Heart left ventricle (tissue), 16 donors: ENCODE measurements at places on chromosomes 13 and 19. TPM values are rescaled to one million over a fixed set of nuclear protein-coding genes. Genes with fewer than 3 reads are reported as not detected.

FUZ gene
- total RNA-seq = 26.1 TPM

DNA sequence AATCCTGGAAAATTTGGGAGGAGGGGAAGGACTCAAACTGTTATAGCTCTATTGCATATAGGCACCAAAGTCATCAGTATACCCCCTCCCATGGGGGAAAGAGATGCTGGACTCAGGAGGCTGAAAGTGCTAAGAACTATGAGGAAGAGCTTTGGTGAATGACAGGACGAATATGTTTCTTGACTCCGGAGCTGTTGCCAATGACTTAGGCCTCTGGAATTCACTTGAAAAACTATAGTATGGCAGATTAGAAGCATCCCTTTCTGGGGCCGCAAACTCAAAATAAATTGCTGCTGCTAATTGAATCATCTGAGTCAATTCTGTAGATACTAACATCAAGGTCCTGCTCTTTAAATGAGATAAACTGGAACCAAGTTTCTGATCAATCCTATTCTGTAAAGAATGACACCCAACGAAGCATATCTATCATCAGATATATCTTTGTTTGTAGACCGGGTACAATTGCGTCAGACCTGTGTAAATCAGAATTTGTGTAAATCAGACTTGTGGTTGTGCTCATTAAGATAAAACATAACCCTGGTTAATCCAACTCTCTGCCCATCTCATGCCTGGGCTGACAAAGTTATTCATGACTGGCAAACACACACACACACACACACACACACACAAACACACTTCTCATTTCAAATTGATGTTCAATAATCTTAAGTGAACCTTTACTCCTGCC, 1793.8 kb upstream of the PCDH20 start:
- no peak for DNase-seq

SOX1 gene
- total RNA-seq = not detected

ZNF836 gene
- total RNA-seq = 7.1 TPM

- no peak for DNase-seq
Observed at GRCh38 chr19:929203-929890, 3.5 kb downstream of the ARID3A start.

DNA sequence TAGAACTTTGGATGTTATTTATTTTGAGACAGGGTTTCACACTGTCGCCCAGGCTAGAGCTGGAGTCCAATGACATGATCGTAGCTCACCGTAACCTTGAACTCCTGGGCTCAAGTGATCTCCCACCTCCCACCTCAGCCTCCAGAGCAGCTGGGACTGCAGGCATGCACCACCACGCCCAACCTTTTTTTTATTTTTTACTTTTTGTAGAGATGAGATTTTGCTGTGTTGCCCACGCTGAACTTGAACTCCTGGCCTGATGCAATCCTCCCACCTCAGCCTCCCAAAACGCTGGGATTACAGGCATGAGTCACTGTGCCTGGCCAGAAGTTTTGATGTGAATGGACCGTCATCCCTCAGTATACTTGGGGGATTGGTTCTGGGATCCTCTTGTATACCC, 13.7 kb downstream of the ANKRD27 start:
- no peak for DNase-seq

ADGRE3 gene
- 0.25 TPM for total RNA-seq

- DNase-seq = no peak
Observed at GRCh38 chr19:5240011-5240410, 100.6 kb downstream of the PTPRS start.

- no peak for DNase-seq
Observed at GRCh38 chr13:32039528-32039927, 8.0 kb downstream of the FRY start.

GRCh38 chr19:1170938-1171754, 2.9 kb downstream of the SBNO2 start:
- DNase-seq = no peak

DNA sequence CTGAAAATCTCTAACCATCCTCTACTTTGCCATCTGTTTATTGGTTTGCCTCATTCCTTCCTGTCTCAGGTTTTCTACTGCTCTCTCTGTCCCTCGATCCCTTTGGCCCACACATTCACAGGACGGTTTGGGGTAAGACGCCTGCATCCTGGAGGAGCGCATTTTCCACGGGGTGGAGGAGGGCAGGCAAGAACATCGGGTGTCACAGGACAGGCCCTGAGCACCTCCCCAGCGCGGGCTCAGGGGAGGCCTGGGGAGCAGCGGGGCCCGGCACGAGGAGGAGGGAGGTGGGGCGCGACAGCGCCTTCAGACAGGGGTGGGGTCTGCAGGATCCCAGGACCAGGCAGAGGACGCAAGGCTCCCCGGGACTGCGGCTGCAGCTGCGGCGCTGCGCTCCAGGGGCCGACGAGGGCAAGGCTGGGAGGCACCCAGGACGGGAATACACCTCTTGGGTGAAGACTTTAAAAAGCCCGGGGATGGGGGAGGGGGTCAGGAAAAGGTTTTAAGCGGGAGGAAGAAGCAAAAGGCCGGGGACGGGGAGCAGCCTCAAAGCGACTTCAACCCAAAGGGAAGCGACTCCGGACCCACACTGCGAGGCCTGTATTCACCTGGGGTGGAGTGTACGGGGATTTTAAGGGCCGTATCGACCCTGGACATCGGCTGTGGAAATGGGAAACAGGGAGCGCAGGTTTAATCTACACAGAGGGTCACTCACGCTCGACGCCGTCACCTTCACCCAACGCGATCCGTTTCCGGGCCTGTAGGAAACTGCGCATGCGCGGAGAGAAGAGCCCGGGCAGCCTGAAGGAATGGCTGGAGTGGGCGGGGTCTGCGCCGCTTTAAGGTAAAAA, at the start of gene ZNF415:
Gene ZNF415, minus strand, starts transcription at position 770 of the 851 bp plus-strand sequence. CDS start 10,234 bp downstream, outside the sequence.
- peak; percentile 90 for DNase-seq

- DNase-seq = no peak
Observed at GRCh38 chr19:38699027-38699346, 45.3 kb downstream of the CAPN12 start.

- DNase-seq = no peak
Observed at GRCh38 chr13:114152831-114153371, 20.5 kb upstream of the RASA3 start.

DNA sequence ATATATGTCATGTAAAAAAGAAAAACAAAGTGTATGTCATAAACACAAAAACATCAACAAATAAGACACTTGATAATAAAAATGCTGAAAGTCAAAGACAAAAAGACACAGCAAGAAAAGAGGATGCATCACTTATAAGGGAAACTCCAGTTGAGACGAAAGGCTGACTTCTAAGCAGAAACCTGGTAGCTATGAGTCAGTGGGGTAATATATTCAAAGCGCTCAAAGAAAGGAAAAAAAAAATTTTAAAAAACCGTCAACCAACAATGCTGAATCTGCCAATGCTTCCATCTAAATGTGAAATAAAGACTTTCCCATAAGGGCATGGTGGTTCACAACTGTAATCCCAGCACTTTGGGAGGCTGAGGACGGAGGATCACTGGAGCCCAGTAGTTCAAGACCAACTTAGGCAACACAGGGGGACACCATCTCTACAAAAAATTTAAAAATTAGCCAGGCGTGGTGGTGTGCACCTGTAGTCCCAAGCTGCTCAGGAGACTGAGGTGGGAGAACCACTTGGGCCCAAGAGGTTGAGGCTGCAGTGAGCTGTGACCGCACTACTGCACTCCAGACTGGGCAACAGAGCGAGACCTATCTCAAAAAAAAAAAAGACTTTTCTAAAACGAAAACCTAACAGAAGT, 24.0 kb downstream of the USP12 start:
- DNase-seq = no peak

ELSPBP1 gene
- total RNA-seq = not detected

DNA sequence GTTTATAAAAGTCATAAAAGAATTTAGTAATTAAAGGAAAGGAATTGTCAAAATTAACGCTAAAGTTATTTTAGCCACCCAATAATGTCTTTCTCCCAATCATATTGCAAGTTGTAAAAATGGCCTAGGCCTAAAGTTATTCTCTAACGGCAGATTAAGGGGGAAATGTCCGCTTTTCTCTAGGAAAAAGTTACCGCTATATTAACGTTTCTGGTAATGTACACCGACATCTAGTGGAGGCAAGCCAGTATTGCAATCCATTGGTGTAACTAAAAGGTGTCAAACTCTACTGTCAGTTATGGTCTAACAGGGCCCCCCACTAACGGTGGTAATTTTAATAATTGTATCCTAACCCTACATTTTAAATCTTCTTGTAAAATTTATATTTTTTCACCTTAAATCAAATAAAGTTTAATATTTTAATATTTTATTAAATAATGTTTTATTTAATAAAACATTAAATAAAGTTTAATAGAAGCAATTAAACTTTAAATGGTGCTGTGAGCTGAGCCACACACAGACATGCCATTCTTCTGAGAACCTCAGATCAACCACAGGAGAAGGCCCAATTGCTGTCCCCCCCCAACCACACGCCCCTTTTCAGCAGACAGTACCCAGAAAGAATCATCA, 35.9 kb upstream of the ZSCAN5A start:
- DNase-seq = peak; percentile 22

EFNA2 gene
- not detected for total RNA-seq

DNA sequence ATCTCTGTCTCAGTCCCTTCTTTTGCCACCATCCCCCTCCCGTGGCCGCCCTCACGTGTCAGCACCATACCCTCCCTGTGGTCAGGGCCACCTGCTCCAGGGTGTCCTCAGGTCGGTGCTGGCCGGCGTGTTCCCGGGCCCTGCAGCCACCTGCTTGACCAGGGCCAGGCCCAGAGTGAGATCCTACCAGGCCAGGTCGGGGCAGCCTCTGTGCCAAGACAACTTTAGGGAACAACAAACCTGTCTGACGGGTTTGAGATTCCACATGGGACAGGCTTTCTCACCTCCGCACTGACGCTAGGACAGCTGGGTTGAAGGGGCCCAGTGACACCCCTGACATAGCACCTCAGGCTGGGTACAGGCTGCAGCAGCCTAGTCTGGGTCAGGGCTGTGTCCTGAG, 7.5 kb upstream of the SBNO2 start:
- no peak for DNase-seq

- no peak for DNase-seq
Observed at GRCh38 chr13:39565036-39565949, 37.7 kb downstream of the LHFPL6 start.

GRCh38 chr13:108734676-108735075, 105.3 kb downstream of the MYO16 start:
- no peak for DNase-seq

- DNase-seq = peak; percentile 58
Observed at GRCh38 chr19:34432797-34433196, 4.6 kb downstream of the UBA2 start.

GRCh38 chr13:73074926-73075325, 16.1 kb downstream of the KLF5 start:
- no peak for DNase-seq

GRCh38 chr19:49912965-49913685, 15.9 kb upstream of the ATF5 start:
- peak; percentile 51 for DNase-seq

DGKH gene
- total RNA-seq = 13.1 TPM

KLF5 gene
- 1.1 TPM for total RNA-seq

CRLF1 gene
- total RNA-seq = 9.6 TPM

GRCh38 chr13:24341439-24341838, 32.1 kb downstream of the C1QTNF9 start:
- no peak for DNase-seq

GRCh38 chr19:18000480-18000914, 7.5 kb upstream of the ARRDC2 start:
- no peak for DNase-seq

GRCh38 chr19:46932346-46932745, 71.5 kb downstream of the ARHGAP35 start:
- DNase-seq = no peak

- no peak for DNase-seq
Observed at GRCh38 chr13:60627071-60627686, 230.2 kb downstream of the TDRD3 start.

DNA sequence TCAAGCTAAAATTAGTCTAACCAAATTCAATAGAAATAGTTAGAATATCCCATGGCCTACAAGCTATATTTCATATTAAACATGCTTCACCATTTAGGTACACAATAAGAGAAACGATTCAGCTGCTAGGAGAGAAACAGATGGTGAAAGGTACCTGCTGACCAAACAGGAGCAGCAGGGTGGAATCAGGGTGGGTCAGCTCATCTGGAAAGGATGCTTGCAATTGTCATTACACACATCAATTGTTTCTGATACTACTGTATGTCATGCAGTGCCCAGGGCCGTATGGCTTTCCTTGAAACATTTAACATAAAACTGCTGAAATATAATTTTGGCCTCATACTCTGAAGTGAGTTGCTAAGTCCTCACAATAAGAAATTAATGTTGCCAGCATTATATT, 776.0 kb downstream of the DACH1 start:
- no peak for DNase-seq

- no peak for DNase-seq
Observed at GRCh38 chr19:32464279-32464678, 58.7 kb downstream of the DPY19L3 start.
